ENCODE measurements at places on chromosomes 7 and 10. TPM values are rescaled to one million over a fixed set of nuclear protein-coding genes. Genes with fewer than 3 reads are reported as not detected.

The LIPJ gene
- 0.11 TPM for polyA plus RNA-seq

GRCh38 chr7:51027106-51027934 lies 244.6 kb upstream of the GRB10 start:
- DNase-seq, result no peak

DNA sequence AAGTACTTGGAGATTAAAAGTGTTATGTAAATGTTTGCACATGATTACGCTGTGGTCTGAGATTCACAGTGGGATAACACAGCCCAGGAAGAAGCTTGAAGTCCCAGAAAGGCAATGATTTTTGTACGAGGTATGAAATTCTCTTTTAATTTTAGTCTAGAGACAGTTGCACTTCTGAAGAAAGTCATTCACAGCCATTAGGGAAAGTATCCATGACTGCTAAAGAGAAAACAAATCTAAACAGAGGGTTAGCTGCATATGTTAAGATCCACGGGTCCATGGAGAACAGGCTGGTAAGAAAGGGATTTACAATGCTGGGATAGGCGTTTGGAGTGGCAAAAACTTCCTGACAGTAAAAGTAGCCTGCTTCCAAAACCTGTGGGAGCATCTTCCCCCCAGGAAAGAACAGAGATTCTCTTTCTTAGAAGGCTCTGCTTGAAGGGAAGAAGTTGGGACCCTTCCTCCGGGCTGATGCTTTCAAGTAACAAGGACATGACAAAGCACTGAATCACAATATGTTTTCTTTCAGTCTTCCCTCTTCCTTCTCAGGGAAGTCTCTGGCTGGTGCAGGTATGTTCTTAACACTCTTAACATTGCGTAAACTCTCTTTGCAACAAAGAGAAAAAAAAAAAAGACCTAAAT lies 220.8 kb upstream of the CELF2 start:
- DNase-seq, result no peak

GRCh38 chr10:89946106-89946505 lies 244.7 kb downstream of the KIF20B start:
- no peak for DNase-seq

GRCh38 chr7:106462914-106463482 lies 178.2 kb upstream of the NAMPT start:
- no peak for DNase-seq

DNA sequence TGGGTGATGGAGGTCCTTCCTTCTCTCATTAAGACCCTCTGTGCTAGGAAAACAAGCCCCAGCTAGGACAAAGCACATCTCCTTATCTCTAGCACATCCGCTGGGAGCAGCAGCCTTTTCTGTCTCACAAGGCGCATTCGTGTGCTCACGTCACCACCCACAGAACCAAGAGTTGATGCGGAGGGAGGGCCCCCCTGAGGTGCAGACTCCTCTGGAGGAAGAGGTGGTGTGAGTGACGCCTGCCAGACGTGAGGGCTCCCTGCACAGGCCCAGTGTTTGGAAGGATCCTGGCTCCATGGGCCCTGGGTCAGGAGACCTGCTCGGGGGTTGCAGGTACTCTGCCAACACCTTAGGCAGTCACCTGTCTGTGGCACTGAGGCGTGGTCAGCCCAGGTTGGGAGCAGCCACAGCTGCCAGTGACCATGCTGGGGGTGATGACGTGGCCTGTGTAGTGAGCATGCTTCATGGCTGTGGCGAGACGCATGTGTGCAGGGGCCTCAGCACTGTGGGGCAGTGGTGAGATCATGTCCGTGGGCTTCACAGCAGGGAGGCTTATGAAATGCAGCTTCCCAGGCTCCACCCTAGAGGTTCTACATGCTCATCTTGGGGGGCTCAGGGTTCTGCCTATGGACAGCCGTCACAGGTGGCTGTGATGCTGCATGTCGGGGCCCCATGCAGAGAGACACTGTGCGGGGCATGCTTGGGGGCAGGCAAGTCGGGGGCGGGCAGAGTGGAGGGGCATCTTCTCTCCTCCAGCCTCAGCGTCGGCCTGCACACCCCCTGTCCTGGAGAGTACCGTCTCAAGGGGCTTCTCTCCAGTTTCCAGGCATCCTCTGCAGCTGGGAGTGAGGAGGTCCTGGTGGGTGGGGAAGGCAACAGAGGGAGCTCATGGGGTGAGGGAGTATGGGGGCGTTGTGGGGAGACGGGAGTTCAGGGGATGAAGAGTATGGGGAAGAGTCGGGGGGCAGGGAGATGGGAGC lies 56.2 kb upstream of the DPYSL4 start:
- no peak for DNase-seq

GRCh38 chr10:26474026-26474425 lies 35.9 kb downstream of the APBB1IP start:
- DNase-seq, result no peak
